ENCODE measurements at places on chromosomes 2 and 18.

- DNase-seq = no peak
Observed at GRCh38 chr2:32242331-32242730, 22.4 kb downstream of the NLRC4 start.

DNA sequence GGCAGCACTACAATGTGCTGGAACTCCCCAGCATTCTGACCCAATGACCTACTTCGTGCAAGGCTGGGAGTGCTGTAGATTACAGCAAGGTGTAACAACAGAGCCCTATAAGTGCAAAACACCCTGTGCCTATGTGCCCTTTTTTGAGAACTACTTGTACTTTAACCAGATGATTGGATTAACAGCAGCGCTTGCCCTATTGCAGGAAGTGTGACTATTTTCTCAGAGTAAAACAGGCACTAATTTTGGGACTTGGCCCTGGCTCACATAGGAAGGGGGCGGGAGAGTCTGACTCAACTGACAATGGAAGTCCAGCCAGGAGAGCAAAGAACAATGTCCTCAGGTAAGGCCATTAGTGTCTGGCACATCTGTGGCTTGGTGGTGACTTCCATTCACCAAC, 35.6 kb upstream of the RNF125 start:
- no peak for DNase-seq

DNA sequence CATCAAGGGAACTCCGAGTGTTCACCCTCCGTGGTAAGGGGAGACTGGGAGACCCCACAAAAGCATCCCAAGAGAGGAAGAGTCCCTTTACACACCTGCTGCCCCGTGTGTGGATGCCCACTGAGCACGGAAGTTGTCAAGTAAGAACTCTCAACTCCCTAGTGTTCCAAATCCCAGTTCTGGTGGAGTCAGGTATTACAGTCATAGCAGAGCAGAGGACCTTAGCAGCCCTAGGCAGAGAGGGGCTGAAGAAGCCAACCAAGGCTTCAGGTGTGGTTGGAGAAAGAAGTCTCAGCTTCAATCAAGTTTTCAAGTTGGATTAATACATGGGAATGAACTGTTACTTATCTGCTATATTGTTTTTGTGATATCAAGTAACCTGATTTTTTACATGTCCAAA, 512.5 kb downstream of the RNF144A start:
- no peak for DNase-seq

DNA sequence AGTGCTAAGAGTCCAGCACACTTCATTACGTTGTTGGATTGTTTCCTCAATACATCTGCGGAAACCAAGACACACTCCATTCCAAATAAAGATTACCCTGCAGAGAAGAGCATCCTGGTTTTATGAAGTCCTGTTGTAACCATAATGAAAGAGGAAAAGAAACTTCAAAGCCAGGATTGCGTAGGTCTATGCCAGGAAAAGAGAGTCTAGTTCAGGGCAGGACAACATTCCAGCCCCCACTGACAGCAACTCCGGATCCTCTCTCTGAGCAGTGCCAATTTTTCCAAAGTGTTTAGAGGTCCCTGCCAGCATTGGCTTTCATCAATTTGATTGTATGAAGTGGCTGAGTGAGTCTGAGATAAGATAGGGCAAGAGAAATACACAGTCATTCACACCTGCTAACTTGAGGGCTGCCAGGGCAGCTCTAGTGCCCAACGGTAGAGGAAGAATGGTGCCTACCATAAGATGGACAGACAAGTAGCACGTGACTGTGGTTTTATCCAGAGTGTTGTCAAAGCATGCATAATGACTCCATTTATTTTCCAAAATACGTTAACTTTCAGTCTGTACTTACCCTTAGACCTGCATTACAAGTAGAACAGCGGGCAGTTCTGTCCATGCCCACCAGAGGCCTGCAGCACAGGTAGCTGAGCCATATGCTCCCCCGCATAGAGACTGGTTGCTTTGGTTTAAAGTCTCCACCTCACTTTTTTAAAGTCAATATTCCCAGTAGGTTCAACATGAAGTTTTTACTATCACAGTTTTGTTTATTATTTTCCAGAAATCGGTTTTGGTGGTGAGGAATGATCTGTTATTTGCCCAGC, 23.7 kb downstream of the PIEZO2 start:
- no peak for DNase-seq

- no peak for DNase-seq
Observed at GRCh38 chr2:88252111-88252510, 82.0 kb downstream of the THNSL2 start.

Data from stimulated activated CD4-positive, alpha-beta T cell treated with anti-CD3 and anti-CD28 coated beads, Interleukin-1b, Interleukin-23, amount 100 ng/mL, for 1 hour (primary cell).